ENCODE measurements at places on chromosomes 11 and 22. TPM values are rescaled to one million over a fixed set of nuclear protein-coding genes. Genes with fewer than 3 reads are reported as not detected.
A peak's percentile ranks its signal among the peaks of the same experiment; 100 is the strongest.

DNA sequence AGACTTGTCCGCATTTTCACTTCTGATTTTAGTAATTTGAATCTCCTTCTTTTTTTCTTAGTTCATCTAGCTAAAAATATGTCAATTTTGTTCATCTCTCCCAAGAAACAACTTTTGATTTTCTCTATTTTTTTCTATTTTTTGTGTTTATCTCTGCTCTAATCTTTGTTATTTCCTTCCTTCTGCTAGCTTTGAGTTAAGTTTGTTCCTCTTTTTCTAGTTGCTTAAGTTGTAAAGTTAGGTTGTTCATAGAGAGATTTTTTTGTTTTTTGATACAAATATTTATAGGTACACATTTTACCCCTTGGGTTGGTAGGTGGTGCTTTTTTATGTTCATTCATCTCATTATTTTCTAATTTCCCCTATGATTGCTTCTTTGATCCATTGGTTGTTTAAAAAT, 22.1 kb upstream of the XKR3 start:
- DNase-seq: no peak
- H3K4me1 ChIP-seq: no peaks in the 10 kb centered on the region
- no peak overlapping the region for H3K4me3 ChIP-seq
- H3K36me3 ChIP-seq: no peaks in the 10 kb centered on the region
- no peak overlapping the region for H3K27ac ChIP-seq

- H3K36me3 ChIP-seq: no peaks in the 10 kb centered on the region
- H3K4me3 ChIP-seq: no peak overlapping the region
- peaks cover 3% of the 10 kb centered on the region for H3K4me1 ChIP-seq
- DNase-seq: peak; percentile 69
- no peak overlapping the region for H3K27ac ChIP-seq
Measured at GRCh38 chr11:1827095-1827813, 7.5 kb upstream of the SYT8 start.

SNAP29 gene
- 20.4 TPM for total RNA-seq

- no peak overlapping the region for H3K27ac ChIP-seq
- peaks cover 24% of the 10 kb centered on the region for H3K27me3 ChIP-seq
- H3K4me3 ChIP-seq: no peak overlapping the region
- DNase-seq: no peak
Measured at GRCh38 chr22:35564975-35565867, 24.6 kb downstream of the RASD2 start.

- no peak for DNase-seq
- H3K4me3 ChIP-seq: no peak overlapping the region
- no peaks in the 10 kb centered on the region for H3K4me1 ChIP-seq
- no peaks in the 10 kb centered on the region for H3K27me3 ChIP-seq
- H3K36me3 ChIP-seq: no peaks in the 10 kb centered on the region
- H3K27ac ChIP-seq: no peak overlapping the region
Measured at GRCh38 chr11:58027341-58027740, 3.4 kb upstream of the OR6Q1 start.

DNA sequence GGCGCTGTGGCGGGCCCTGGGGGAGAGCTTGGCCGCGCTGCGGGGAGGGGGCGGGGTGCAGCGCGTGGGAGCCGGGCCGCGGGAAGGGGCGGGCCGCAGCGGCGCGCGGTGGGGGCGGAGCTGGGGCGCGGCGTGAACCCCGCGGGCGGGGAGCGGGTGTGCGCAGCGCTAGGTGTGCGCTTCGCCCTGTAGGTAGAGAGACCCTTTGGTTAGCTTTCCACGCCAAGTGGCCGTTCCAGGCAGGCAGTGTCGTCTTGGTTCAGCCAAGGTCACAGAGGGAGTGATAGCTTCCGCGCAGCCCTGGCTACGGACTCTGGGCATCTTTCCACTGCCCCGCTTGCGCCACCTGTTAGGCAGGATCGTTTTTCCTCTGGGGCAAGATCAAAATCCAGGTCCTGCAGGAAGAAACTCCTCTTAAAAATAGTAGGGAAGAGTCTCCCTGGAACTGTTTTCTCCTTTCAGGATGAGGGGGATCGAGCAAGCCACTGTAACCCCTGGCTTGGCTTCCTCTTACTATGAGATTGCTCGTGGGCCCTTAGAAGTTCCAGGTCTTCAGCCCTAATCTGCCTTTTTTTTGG, 434 bp downstream of the BANF1 start:
- peaks cover 21% of the 10 kb centered on the region for H3K4me1 ChIP-seq
- H3K36me3 ChIP-seq: peaks cover 15% of the 10 kb centered on the region
- peak overlapping the region; percentile 100 for H3K4me3 ChIP-seq
- H3K27ac ChIP-seq: peak overlapping the region; percentile 99
- DNase-seq: no peak

- H3K36me3 ChIP-seq: peaks cover 26% of the 10 kb centered on the region
- no peak for DNase-seq
- no peak overlapping the region for H3K4me3 ChIP-seq
- H3K27me3 ChIP-seq: no peaks in the 10 kb centered on the region
Measured at GRCh38 chr22:40965936-40966725, 15.0 kb downstream of the RBX1 start.

GRCh38 chr22:30234786-30235470, 11.6 kb downstream of the LIF start:
- H3K27me3 ChIP-seq: peaks cover 3% of the 10 kb centered on the region
- H3K27ac ChIP-seq: no peak overlapping the region
- peaks cover 27% of the 10 kb centered on the region for H3K4me1 ChIP-seq
- no peak for DNase-seq
- H3K4me3 ChIP-seq: peak overlapping the region; percentile 8
- H3K36me3 ChIP-seq: no peaks in the 10 kb centered on the region

DNA sequence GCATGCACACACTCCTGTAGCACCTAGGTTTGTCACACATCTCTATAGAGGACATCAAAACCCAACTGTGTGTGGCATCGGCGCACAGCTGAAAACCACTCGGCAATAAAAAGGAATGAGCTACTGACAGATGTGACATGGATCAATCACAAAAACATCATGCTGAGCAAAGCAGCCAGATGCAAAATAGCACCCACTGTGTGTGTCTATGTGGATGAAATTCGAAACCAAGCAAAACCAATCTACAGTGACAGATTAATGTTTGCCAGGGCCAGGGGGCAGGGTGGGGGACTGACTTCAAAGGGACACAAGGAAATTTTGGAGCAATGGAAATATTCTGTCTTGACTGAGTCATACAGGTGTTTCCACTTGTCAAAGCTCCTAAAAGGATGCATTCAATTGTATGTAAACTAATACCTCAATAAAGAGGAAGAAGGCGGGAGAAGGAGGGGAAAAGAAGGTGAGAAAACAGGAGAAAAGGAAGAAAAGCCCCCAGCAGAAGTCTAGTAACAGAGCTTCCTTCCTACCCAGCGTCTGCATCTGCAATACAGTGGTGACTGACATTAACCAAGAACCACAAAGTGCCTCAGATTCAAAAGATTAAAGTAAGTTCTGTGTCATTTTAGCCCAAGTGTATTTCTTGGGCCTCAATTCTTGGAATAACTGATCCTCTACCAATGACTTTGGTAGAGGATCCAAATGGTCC, 49.8 kb downstream of the PACSIN2 start:
- H3K27ac ChIP-seq: peak overlapping the region; percentile 88
- H3K27me3 ChIP-seq: no peaks in the 10 kb centered on the region
- H3K36me3 ChIP-seq: peaks cover 26% of the 10 kb centered on the region
- no peak for DNase-seq
- H3K4me1 ChIP-seq: peaks cover 65% of the 10 kb centered on the region
- peak overlapping the region; percentile 37 for H3K4me3 ChIP-seq

RASGRP2 gene
- total RNA-seq: 11.7 TPM

- no peak for DNase-seq
- no peaks in the 10 kb centered on the region for H3K4me1 ChIP-seq
- H3K27me3 ChIP-seq: no peaks in the 10 kb centered on the region
- H3K36me3 ChIP-seq: no peaks in the 10 kb centered on the region
- H3K27ac ChIP-seq: no peak overlapping the region
Measured at GRCh38 chr11:88704485-88704884, 361.3 kb downstream of the GRM5 start.

DNA sequence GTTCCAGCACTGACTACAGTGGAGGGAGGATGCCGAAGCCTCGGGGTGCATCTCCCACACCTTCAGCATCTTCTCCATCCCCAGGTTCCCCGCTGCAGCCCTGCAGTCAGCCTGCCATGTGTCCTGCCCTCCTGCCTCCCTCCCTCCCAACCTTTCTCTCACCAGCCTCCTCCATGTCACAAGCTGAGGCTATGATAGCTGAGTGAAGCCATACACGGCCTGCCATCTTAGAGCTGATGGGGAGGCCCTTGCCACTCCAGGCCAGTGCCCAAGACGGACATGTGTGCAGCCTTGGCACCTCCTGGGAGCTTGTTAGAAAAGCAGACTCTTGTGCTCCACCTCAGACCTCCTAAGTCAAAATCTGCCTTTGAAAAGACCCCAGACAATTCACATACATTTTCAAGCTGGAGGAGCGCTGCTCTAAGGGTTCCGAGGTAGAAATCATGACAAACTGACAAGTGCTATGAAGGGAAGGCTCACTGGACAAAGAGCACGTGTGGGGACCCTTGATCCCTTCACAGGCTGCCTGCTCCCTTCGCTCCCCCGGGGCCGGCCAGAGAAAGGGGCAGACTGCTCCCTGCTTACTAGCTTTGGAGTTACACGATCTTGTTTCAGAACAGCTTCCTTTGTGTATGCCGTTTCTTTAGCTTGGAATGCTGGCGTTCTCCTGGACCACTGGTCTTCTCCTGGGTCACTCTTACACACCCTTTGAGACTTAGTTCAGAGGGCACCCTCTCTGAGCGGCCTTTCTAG, 123.9 kb downstream of the ST3GAL4 start:
- no peak for DNase-seq
- peaks cover 6% of the 10 kb centered on the region for H3K27me3 ChIP-seq
- H3K27ac ChIP-seq: no peak overlapping the region
- H3K4me3 ChIP-seq: no peak overlapping the region
- H3K36me3 ChIP-seq: no peaks in the 10 kb centered on the region

DNA sequence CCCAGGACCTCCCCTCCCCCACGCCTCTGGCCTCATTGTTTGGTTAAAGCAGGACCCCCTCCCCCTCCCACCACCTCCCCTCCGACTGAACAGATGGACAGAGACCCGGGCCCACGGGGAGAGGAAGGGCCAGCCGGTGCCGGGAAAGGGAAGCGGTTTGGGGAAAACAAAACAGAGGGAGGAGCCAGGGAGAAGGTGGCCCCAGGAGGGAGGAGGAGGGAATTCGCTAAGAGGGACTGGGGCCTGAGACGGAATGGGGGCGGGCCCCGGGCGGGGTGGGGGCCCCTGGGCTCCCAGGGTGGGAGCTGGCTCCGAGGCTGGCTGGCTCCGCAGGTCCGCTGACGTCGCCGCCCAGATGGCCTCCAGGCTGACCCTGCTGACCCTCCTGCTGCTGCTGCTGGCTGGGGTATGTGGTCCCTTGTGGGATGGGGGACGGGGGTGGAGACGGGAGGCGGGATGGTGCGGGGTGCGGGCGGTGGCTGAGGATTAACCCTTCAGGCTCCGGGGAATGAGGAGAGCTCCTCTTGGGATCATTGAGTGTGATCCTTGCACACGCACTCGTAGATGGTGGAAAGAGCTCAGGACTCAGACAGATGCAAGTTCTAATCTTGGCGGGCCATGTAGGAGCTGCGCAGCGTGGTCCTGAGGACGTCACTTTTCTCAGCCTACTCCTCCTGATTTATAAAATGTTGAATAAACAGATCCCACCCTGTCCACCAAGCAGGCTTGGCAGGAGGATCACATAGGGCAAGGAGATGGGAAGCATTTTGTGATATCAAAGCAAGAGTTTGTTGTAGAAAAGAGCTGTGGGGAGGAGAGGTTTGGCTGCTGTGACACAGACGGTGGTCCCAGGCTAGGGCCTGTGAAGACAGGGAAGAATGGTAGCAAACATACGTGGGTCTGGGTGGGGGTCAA, 688 bp downstream of the SERPING1 start:
- no peaks in the 10 kb centered on the region for H3K27me3 ChIP-seq
- peaks cover 40% of the 10 kb centered on the region for H3K4me1 ChIP-seq
- H3K36me3 ChIP-seq: peaks cover 3% of the 10 kb centered on the region
- peak overlapping the region; percentile 86 for H3K4me3 ChIP-seq
- peak overlapping the region; percentile 91 for H3K27ac ChIP-seq

GRCh38 chr11:66119348-66120133, 49.5 kb downstream of the PACS1 start:
- H3K27ac ChIP-seq: peak overlapping the region; percentile 80
- peaks cover 35% of the 10 kb centered on the region for H3K4me1 ChIP-seq
- DNase-seq: no peak

GRCh38 chr22:29867260-29867659, 15.7 kb upstream of the MTMR3 start:
- H3K4me3 ChIP-seq: no peak overlapping the region
- H3K27ac ChIP-seq: no peak overlapping the region
- DNase-seq: no peak
- H3K27me3 ChIP-seq: no peaks in the 10 kb centered on the region
- peaks cover 10% of the 10 kb centered on the region for H3K4me1 ChIP-seq

SLC22A8 gene
- 0.85 TPM for total RNA-seq

- H3K27me3 ChIP-seq: no peaks in the 10 kb centered on the region
- DNase-seq: no peak
- H3K36me3 ChIP-seq: peaks cover 5% of the 10 kb centered on the region
- peaks cover 26% of the 10 kb centered on the region for H3K4me1 ChIP-seq
- peak overlapping the region; percentile 99 for H3K4me3 ChIP-seq
Measured at GRCh38 chr22:19480173-19480568, 451 bp downstream of the CDC45 start.

DNA sequence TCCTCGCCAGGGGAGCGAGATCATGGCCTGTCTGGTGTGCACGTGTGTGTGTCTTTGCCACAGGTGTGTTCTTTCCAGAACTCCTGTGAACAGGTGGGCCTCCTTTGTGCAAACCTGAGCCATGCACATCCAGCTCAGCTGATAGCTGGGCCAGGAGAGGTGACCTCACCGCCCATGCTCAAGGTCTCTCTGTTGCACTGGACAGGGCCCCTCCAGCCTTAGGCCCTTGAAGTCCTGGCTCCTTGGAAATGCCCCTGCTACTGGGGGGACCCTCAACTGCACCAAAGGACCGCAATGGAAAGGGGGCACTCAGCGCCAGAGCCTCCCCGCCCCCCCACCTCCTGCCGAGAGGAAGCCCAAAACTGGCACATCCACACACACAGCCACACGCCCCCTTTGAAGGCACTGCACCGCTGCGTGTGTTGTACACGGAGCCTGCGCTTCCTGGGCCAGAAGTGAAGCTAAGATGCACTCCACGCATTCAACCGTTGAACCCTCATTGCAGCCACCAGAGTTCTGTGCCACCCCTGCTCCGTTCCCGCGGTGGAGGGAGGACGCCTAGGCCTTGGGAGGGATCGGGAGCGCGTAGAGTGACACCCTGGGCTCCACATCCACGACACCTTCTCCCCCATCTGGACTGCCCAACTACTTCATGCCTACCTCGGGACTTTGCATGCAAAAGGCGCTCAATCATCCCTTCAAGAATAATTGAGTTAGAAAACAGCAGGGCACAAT, 16.4 kb upstream of the IL2RB start:
- H3K4me1 ChIP-seq: peaks cover 11% of the 10 kb centered on the region
- H3K27ac ChIP-seq: peak overlapping the region; percentile 22
- H3K36me3 ChIP-seq: no peaks in the 10 kb centered on the region
- DNase-seq: no peak
- peaks cover under 1% of the 10 kb centered on the region for H3K27me3 ChIP-seq

CCDC15 gene
- total RNA-seq: 3.2 TPM

GRCh38 chr22:39724857-39725256, 154.3 kb downstream of the CACNA1I start:
- peaks cover 21% of the 10 kb centered on the region for H3K27me3 ChIP-seq
- H3K4me1 ChIP-seq: peaks cover 10% of the 10 kb centered on the region
- H3K36me3 ChIP-seq: no peaks in the 10 kb centered on the region
- no peak overlapping the region for H3K27ac ChIP-seq
- no peak overlapping the region for H3K4me3 ChIP-seq
- no peak for DNase-seq

C11orf91 gene
- total RNA-seq: not detected

OR51B2 gene
- total RNA-seq: not detected
